ENCODE measurements at places on chromosomes 1 and 21. TPM values are rescaled to one million over a fixed set of nuclear protein-coding genes. Genes with fewer than 3 reads are reported as not detected.

Gene CAMK2N1
- total RNA-seq, result 8.2 TPM

Gene UFC1
- 70.4 TPM for total RNA-seq

Gene SPATA46
- not detected for total RNA-seq

Gene OR2AK2
- total RNA-seq, result not detected

Gene KIF2C
- total RNA-seq, result 1.2 TPM

Gene SPRR3
- 0.45 TPM for total RNA-seq

Gene ZNF593OS
- not detected for total RNA-seq

Gene LENEP
- total RNA-seq, result not detected

Gene DDR2
- total RNA-seq, result 132 TPM

Gene DCDC2B
- not detected for total RNA-seq

DNA sequence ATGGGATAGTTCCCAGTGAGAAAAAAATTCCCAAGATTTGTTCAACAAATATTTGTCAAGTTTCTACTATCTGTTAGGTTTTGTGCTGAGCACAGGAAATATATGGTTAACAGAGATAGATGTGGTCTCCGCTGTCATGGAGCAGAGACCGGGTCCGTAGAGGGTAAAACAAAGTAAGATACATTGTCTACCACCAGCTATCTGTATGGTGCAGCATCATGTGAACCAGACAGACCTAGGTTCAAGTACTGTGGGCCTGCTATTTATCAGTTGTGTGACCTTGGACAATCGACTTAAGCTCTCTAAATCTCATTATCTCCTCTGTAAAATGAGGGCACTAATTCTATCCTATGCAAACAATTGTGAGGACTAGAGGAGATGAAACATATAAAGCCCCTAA lies 109.8 kb downstream of the DUSP10 start:
- no peak for DNase-seq

DNA sequence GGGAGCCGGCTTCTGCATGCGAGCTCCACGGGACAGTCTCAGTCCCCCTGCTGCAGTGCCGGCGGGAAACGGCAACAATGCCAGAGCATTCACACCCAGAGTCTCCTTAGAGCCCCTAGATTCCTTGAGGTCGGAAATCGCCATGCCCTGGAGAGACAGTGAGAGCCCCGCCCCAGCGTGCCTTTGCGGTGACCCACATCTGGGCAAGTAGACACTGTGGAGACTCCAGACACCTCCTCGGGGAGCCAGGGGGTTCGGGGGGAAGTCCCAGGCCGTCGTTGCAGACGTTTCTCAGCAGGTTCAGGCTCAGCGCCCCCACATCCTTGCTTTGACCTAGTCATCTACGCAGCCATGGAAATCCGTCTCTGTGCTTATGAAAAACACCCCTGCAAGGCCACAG lies 81.3 kb upstream of the ARHGEF16 start:
- no peak for DNase-seq

DNA sequence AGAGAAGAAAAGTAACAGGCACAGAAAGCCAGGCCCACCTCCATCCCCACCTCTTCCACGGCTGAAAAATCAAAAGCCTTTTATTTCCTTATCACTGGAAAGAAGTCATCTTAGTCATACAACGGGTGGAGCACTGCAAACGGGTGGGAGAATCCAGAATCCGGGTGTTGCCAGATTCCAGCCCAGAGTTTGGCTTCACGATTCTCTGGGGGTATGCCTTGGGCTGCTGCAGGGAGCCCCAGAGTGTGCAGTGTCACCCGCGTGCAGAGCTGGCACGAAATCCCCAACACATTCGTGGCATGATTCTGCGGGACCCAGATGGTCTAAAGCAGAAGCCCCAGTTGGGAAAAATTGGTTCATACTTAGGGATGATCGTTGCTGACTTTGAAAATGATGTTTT lies 2.6 kb upstream of the NPPA start:
- no peak for DNase-seq

DNA sequence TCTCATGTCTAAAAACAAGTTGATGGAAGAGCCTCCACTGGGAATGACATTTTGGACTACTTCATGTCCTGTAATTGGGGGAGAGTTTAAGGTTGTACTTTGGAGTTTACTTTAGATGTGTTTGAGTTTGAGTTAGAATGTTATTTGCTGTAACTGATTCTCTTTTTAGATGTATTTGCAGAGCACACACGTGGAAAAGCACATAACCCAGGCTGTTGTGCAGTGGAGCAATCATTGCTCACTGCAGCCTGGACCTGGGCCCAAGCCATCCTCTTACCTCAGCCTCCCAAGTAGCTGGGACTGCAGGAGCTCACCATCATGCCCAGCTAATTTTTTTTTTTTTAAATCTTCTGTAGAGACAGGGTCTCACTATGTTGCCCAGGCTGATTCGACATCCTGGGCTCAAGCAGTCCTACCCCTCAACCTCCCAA lies 36.7 kb upstream of the SH3D21 start:
- no peak for DNase-seq

- no peak for DNase-seq
Measured at GRCh38 chr1:68210027-68210426, 22.3 kb downstream of the WLS start.

DNA sequence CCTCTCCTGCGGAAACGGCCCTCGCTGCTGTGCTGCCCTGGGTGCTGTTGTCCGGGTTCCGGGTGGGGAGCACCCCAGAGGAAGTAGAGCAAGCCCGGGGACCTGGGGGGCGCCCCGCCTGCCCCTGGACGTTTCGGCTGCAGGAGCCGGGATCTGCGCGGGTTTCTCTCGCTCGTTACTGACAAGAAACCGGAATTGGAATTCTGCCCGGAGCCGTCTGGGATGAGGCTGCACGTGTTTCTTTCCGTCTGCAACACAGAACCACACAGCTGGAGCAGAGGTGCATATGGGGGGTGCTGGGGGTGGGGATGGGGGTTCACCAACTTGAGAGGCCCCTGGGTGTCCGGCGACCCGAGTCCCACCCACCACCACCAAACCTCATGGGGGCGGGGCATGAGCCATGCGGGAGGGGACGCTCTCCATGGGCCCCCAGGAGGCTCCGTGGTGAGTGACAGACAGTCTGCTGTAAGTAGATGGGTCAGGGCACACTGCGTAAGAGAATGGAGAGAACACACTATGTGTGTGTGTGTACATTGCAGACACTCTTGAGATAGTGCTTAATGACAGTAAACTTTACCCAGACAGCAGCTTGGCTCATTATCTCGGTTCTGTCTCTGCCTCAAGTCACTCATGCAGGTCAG lies 261.4 kb upstream of the C1orf174 start:
- no peak for DNase-seq

GRCh38 chr1:243260221-243260880 lies 4.5 kb downstream of the SDCCAG8 start:
- no peak for DNase-seq

DNA sequence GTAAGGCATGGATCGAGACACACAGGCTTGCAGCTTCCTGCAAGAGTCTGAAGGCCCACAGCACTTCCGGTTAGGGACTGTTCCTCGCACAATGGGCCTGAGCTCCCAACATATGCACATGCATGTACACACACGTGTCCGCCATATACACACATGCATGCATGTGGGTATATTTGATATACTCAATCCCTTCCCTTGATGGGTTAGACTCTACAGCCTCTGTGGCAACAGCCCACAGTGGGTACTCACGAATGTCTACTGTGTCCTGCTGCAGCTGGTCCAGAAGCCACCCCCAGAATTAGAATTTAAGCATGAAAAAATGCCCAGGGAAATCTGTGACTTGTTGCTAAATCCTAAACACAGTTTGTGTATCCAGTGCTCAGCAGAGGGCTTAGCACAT lies 9.9 kb downstream of the F3 start:
- DNase-seq, result no peak

GRCh38 chr21:43290421-43291346 lies 121.9 kb downstream of the CRYAA start:
- no peak for DNase-seq

DNA sequence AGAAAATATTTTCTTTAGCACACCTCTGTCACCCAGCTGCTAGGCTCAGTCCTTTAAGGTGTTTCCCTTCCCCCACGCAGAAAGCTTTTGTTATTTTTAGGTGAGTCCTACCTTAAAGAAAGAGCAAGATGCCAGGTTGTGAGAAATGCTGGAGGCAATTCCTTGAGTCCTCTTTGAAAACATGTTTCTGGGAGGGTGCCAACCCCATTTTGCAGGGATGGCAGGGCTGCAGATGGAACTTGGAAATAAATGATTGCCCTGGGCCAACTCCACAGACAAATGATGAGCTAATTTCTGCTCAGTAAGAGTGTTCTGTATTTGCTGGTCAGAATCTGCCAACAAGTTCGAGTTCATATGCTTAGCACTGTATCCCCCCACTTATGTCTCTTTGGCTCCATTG lies 119.2 kb upstream of the RAB3GAP2 start:
- no peak for DNase-seq

- DNase-seq, result no peak
Measured at GRCh38 chr1:4986306-4986705, 331.9 kb downstream of the AJAP1 start.

DNA sequence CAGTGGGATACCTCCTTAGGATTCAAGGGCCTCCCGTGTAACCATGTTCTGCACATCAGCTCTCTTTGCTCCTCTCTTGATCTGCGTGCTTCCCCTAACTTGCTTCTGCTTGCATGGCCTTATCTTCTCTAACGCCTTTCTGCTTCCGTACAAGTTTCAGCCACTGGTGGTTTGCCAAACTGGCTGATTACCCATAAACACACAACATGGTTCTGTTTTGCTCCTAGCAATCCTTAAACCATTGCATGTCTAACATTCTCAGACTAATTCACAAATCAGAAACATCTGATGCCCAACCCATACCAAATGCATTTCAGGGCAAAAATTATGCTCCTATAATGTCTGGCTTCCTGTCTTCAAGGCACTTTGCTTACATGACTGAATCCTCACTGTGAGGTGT lies 166.4 kb downstream of the PBX1 start:
- no peak for DNase-seq

- no peak for DNase-seq
Measured at GRCh38 chr1:215842905-215843304, 275.8 kb downstream of the KCTD3 start.

GRCh38 chr1:238176441-238176840 lies 285.7 kb upstream of the ZP4 start:
- DNase-seq, result no peak

- DNase-seq, result no peak
Measured at GRCh38 chr1:38273196-38273804, 226.7 kb upstream of the POU3F1 start.

DNA sequence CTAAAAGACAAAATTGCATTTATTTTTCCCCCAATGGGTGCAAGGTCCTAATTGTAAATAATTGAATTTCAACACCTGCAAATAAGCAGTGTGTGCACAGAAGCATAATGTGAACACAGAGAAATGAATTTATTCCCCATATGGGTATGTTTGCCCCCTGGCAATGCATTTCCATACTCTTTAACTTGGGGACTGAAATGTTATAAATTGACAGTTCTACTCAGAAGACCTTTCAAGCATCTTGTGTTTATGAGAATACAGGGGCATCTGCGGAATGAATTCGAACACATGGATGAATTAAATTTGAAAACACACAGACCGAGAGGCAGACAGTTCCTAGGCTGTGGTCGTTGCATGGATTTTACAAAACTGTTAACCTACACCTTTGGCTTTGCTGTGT lies 3.5 kb downstream of the PBX1 start:
- no peak for DNase-seq

GRCh38 chr1:31752952-31753475 lies 11.1 kb downstream of the ADGRB2 start:
- DNase-seq, result no peak

GRCh38 chr1:221169447-221169889 lies 290.2 kb downstream of the HLX start:
- DNase-seq, result no peak

- DNase-seq, result no peak
Measured at GRCh38 chr21:35622612-35623011, 437.7 kb downstream of the SETD4 start.

DNA sequence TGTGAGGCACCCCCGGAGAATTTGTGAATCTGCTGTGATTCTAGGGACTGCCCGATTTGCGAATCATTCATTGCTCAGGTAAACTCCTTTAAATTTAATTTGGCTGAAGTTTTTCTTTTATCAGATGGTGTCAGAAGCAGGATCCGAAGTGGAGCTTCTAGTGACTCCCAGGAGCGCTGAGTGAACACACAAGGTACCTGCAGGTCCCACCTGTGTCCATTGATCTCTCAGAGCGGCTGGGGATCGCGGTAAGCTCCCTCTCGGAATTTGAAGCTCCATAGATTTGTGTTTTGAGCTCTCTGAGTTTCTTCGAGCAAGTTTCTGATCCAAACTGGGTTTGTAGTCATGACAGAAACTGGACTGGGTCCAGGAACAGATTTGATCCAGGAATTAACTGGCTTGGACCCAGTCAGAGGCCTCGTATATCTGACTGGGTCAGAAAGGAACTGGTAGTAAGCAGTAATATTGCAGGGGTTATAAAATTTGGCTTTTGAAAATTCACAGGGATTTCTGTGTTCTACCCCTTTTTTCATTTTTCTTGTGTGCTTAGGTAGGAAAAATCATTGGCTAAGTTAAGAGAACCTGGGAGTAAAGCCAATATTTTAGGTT lies 56.2 kb upstream of the EDEM3 start:
- DNase-seq, result no peak

DNA sequence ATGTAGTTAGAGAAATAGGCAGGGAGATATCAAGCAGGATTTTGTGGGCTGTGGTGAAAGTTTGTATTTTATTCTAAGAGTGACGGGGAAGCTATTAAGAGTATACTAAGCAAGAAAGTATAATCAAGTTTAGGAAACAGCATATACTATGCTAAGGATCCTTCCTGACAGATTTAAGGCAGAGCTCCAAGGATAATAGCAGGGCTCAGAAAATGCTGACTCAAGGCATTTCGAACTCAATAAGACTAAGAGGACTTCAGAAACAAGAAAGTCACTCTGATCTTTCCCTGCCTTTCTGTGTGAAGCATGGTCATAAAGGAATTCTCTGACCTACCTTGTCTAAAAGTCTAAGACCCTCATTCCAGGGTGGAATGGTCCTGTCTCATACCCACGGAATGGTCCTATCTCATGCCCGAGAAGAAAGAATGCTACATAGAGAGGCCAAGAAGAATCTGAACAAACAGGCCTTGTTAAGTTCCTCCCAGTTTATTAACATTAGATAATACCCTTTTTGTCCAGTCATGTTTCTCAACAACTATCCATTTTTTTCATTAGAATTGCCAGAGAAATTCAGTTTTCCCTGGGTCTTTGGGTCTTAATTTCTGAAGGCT lies 59.1 kb downstream of the HFM1 start:
- no peak for DNase-seq

GRCh38 chr1:22328331-22329147 lies 123.1 kb upstream of the ZBTB40 start:
- DNase-seq, result peak; percentile 14

GRCh38 chr1:1059494-1060280 lies 14.4 kb downstream of the RNF223 start:
- DNase-seq, result peak; percentile 90

- no peak for DNase-seq
Measured at GRCh38 chr1:162195567-162195966, 126.1 kb downstream of the NOS1AP start.

DNA sequence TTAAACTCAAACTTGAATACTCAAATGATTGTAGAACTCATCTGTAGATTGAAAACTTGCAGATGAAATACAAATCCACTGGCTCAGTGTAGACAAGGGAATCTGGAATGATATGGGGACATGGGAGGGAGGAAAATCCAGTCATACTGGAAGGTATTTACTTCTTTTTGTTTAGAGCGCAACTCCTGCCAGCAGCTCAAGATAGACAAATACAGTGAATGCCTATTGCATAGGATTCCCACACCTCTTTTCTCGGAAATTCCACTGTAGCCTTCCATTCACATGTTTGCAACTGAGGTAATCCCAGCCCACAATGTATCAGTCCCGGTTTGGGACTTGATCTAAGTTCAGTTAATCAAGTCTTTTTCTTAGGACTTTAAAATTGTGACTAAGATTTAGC lies 311.2 kb downstream of the PTPRC start:
- no peak for DNase-seq

GRCh38 chr1:199033661-199034060 lies 394.8 kb downstream of the PTPRC start:
- DNase-seq, result no peak
